ENCODE measurements at places on chromosomes 3 and 15.

DNA sequence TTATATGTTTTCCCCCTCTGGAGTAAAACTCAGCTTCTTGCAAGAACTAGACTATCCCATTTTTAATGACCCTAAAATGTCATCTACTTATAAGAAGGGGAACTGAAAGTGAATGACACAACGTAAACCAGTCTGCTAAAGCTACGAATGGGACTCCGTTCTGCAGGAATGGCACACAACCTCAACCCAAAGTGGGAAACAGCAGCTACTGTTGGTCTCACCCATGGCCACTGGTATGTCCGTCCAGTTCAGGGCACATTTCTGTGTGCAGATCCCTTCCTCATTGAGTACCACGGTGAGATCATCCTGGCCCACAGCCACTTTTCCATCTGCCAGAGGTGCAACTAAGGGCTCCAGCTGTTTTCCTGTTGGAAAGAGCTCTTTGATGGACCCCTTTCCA, 23.8 kb downstream of the VPS39 start:
- DNase-seq, result no peak

- DNase-seq, result no peak
Measured at GRCh38 chr3:126149960-126150515, 30.3 kb downstream of the ALDH1L1 start.

- no peak for DNase-seq
Measured at GRCh38 chr15:49860101-49860500, 239.3 kb downstream of the DTWD1 start.

- DNase-seq, result no peak
Measured at GRCh38 chr3:106086636-106087035, 217.8 kb upstream of the CBLB start.

- DNase-seq, result peak; percentile 49
Measured at GRCh38 chr15:44726136-44726535, 10.2 kb upstream of the TRIM69 start.

- DNase-seq, result no peak
Measured at GRCh38 chr3:82475306-82475705, 713.9 kb upstream of the GBE1 start.

- DNase-seq, result no peak
Measured at GRCh38 chr3:99700631-99701268, 62.4 kb downstream of the COL8A1 start.

- DNase-seq, result no peak
Measured at GRCh38 chr3:123605789-123606234, 21.0 kb upstream of the HACD2 start.

GRCh38 chr15:36426691-36427090, 152.7 kb upstream of the CDIN1 start:
- DNase-seq, result no peak

DNA sequence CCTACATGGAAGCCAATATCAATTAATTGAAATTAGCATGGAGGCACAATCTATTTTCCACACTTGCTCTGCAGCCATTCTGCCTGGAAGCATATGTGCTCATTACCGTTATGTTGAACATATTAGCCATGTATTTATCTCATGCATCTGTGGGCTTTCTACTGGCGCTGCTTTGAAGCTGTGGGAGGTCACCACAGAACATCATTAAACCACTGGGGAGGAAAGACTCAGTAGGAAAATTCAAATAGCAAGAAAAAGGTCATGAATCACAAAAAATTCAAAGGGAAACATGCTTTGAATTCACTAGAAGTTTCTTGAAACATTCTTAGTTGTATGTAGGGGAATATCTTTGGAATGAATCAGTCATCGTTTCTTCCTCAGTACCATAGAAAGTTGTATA, 652.5 kb downstream of the EDEM1 start:
- no peak for DNase-seq

DNA sequence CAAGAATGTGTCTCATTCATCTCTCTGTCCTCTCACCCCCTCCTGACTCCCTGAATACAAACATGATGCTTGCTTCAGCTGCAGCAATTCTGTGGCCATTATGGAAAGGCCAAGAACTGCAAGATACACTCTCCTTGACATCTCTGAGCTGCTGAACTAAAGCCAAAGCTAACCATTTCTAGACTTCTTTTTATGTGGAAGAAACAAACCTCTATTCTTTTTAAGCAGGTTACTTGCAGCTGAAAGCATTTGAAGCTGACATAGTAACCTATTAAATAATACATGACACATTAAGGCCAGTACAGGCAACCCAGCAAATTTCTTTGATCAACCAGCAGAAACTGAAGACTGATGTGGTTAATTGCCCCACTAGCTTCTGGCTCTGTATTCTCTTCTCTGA, 17.5 kb downstream of the FHIT start:
- DNase-seq, result no peak

DNA sequence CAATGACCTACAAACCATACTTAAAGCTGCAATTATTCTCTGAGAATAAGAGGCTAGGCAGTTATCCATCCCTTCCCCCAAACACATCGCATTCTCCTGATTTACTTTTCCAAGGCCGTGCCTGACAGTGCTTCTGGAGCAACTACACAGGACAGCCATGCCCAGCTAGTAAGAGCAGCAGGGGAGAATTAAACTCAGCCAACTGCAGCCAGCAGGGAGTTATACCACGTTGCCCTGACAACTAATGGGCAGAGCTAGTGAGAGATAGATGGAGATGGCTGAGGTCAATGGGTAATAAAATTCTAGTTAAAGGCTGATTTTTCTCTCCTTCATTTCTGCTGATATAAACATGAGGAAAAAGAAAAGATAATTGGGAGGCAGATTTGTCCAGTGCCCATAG, 193.8 kb upstream of the PPP2R3A start:
- no peak for DNase-seq

- no peak for DNase-seq
Measured at GRCh38 chr3:58092521-58092920, 84.3 kb downstream of the FLNB start.

- DNase-seq, result peak; percentile 53
Measured at GRCh38 chr3:66302288-66302687, 81.5 kb downstream of the SLC25A26 start.

- DNase-seq, result no peak
Measured at GRCh38 chr3:172256101-172256734, 192.0 kb downstream of the GHSR start.

DNA sequence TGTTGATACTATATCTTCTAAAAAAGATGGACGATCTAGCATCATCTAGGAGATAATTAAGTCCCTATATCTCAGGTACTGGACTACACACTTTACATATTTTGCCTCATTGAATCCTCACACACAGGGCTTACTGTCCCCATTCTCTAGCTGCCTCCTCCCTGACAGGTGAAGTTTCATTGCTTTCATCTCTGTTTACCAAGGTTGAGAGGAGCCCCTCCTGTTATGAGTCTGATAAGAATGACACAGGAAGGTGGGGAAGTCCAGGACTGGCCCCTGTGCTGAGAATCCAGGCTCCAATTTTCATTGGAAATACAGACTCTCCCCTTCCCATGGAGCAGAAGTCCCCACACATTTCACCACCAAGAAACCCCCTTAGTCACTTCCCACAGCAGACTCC, 105.2 kb downstream of the XXYLT1 start:
- DNase-seq, result no peak

- no peak for DNase-seq
Measured at GRCh38 chr3:65575376-65575840, 463.3 kb downstream of the MAGI1 start.

- no peak for DNase-seq
Measured at GRCh38 chr3:26997226-26997625, 372.0 kb downstream of the NEK10 start.

GRCh38 chr3:42545284-42545900, 36.4 kb downstream of the SEC22C start:
- DNase-seq, result no peak

GRCh38 chr3:156434921-156435320, 120.0 kb downstream of the SSR3 start:
- no peak for DNase-seq

DNA sequence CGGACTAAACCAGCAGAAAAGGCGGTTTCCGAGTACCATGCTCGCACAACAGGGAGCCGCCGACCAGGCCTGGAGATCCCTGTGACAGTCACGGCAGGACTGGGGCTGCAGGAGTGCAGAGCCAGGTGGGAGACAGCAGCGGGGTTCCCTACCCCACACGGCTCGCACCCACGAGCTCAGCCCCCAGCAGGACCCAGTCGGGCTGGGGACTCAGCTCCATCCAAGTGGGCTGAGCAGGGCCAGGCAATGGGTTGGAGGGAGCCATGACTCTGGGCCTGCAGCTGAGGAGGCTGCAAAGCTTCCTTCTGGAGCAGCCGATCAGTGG, 15.8 kb downstream of the XXYLT1 start:
- no peak for DNase-seq

DNA sequence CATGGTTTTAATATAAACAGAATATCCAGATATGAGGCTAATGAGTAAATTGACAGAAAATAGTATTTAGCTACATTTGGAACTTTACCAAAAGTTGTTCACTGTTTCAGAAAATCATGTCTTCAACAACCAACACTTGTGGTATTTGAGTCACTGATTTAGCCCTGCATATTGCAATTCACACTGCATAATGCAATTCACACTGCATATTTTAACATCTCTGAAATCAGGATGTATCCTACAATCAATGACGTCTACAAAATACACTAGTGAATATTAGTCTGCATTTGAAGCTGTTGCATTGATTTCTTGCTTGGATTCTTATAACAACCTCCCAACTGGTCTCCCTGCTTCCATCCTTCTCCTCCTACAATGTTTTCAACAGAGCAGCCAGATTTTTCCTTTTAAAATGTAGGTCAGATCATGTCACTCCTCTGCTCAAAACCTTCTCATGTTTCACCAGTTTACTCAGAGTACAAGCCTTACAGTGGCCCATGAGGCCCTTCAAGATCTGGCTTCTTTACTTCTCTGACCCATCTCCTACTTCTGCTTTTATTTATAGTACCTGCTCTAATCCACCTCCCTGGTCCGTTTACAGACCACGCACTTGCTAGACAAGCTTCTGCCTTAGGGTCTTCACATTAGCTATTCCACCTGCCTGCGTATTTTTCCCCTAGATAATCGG, 11.4 kb upstream of the RAB11A start:
- DNase-seq, result no peak

DNA sequence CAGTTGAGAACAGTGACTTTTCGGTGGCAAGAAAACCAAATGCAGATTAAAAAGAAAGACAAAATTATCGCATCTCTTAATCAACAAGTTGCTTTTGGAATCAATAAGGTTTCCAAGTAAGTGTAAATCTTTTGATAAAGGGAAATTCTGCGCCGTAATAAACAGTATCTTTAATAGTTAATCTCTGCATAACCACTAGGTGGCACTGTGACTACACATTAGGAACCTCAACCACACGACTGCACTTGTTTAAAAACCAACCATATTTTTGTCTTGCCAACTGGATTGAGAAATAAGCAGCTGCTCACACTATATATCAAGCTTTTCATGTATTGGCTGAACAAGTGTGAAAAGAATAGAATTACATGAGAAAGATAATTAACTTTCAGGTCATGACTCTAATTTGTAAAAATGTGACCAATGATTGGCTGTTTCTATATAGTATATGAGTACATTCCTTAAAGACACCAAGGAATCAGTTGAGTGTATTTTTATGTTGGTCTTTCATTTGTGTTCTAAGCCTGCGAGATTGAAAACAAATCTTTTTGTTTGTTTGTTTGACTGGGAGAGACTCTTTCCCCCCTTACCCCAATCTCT, 72.7 kb downstream of the DZIP3 start:
- peak; percentile 63 for DNase-seq

DNA sequence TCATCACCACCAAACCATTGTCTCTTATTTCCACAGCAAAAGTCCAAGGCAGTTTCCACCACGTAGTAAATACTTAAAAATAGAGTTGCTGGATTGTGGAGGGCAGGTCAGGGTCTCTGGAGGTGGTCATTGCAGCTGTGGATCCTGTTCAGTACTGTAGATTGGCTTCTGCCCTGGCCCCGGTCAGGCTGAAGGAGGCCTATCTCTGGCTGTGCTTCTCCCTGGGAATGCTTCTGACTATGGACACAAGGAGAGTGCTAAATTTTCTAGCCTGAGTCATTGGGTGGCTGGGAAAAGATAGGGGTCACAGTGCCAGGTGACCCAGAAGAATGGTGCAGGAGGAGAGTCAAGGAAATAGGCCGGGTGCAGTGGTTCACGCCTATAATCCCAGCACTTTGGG, 26.3 kb upstream of the GMPPB start:
- DNase-seq, result no peak

GRCh38 chr15:101327147-101327740, 32.2 kb upstream of the SNRPA1 start:
- DNase-seq, result no peak

Measured in activated naive CD4-positive, alpha-beta T cell treated with anti-CD3 and anti-CD28 coated beads, Interleukin-2, amount 10 ng/mL, durations not matched to agents 7 days and 5 days (primary cell).